ENCODE measurements at places on chromosomes 5 and 9.

GRCh38 chr9:133119846-133120500, 1.1 kb downstream of the RALGDS start:
- no peak for DNase-seq

DNA sequence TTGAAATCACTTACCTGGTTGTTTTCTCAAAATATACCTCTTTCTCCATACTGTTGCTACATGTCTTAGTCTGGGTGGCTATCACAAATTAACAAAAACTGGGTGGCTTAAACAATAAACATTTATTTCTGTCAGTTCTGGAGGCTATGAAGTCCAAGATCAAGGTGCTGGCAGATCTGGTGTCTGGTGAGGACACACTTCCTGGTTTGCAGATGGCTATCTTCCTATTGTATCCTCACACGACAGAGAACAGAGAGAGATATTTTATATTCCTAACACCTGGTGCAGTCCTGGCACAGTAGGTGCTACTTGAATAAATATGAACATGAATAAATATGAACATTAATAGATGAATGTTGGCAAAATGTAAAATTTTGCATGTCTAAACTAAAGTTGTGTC, 164.3 kb upstream of the ACOT12 start:
- no peak for DNase-seq

DNA sequence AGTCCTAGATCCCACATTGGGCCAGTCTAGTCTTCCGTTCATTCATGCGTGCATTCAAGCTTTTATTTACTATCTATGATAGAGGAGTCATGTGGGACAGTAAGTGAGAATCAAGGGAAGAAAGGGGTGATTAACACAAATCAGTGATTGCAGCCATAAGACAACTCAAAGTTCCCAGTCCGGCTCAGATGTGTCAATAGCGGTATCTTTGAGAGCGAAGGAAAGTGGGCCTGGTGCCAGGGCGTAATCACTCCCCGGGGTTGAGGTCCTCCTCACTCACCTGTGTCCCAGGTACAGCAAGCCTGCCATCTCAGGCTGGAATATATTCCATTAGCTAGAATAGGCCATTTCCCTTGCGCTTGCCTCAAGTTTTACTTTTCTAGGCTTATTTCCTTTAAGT, 196.3 kb downstream of the ATP10B start:
- DNase-seq: no peak

DNA sequence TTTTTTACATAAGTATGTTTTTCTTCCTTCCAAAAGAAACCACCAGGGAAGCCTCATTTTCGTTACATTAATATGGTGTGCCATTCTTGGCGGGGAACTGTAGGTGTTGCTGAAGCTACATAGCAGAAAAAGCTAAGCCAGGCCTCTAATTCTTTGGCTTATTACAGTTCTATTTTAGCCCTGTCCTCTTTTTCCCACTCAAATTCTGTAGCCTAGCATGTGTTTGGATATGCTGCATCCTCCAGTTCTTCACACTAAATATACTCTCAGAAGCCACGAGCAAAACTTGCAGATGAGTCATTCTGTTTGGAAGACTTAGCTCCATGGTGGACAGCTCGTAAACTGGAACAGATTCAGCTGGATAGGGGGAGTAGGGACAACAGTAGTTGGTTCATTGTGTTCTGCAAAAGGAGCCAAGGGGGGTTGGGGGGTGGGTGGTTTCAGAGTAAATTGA, 369.4 kb downstream of the TMEM161B start:
- DNase-seq: no peak

- no peak for DNase-seq
These were observed 425.3 kb upstream of the CLINT1 start for GRCh38 chr5:158284242-158284641.

GRCh38 chr5:175250426-175250825, 193.6 kb downstream of the DRD1 start:
- no peak for DNase-seq

- DNase-seq: no peak
These were observed 95.7 kb downstream of the LPAR1 start for GRCh38 chr9:110942522-110942921.

GRCh38 chr9:74083681-74084433, 413.3 kb upstream of the RORB start:
- DNase-seq: no peak

DNA sequence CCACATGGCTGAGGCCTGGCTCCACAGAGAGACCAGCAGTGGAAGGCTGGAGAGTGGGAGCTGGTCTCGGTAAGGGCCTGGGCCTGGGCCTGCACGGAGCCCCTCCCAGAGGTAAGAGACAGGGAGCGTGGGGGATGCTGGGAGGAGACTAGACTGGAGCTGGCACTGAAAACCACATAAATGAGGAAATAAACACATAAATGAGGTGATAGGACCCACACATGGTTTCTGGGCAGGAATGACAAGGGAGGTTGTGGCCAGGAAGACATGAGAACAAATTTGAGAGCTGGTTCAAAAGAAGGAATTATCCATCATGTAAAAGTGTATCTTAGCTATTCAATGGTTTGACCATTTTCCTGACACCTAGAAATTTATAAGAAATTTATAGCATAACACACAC, 451.7 kb upstream of the DAP start:
- DNase-seq: no peak

- no peak for DNase-seq
These were observed 51.2 kb upstream of the TCF7 start for GRCh38 chr5:134063188-134063820.

GRCh38 chr5:16899171-16899570, 36.9 kb downstream of the MYO10 start:
- DNase-seq: no peak

- no peak for DNase-seq
These were observed 316.1 kb downstream of the DMRT2 start for GRCh38 chr9:1366276-1366675.

- no peak for DNase-seq
These were observed 85.7 kb upstream of the SGCD start for GRCh38 chr5:156241266-156241665.

DNA sequence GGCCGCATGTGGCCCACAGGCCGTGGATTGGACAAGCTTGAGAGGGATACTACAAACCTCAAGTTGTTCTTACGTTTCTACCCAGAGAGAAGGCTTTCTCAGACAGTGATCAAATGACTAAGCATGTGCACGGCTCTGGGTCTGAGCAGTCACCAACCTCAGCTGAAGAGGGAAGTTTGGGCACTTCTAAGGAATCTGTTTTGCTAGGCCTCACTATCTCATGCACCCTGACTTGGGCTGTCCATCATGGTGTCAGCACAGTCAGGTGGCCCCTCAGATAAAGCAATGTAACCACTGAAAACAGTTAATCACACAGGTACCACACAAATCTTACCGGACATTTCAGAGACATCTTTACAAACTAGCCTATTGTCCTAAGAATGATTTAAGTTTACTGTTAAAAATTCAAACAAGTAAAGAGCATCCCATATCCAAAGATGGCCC, 24.6 kb downstream of the CSF2 start:
- no peak for DNase-seq

DNA sequence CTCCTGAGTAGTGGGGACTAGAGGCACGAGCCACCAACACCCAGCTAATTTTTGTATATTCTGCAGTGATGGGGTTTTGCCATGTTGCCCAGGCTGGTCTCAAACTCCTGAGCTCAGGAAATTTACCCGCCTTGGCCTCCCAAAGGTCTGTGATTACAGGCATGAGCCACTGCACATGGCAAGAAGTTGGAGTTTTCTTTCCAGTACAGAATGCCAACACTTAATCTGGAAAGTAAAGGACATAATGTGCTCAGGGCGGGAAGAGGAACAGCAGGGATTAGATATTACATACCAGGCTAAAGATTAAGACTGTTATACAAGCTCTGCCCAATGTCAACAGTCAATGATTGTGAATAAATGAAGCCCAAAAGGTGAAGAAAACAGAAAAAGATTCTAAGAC, 47.2 kb upstream of the AGXT2 start:
- no peak for DNase-seq

DNA sequence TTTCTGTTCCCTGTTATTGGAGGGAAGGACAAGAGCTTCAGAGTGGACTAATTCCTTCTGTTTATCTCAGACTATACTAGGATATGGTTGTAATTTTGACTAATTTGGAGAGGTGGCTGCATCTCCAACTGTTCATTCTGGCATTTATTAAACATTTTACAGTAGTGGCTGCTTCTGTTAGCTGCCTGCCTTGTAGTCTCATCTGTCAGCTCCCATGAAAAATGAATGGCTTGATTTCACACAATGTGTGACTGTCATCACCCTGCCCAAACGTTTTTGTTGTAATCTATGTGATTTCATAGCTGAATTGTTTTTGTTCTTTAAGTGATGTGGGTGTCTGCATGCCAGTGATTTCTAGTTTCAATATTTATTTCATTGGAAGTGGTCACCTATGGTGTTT, 459.4 kb upstream of the PTPRD start:
- DNase-seq: no peak

- no peak for DNase-seq
These were observed 50.2 kb upstream of the ZBTB43 start for GRCh38 chr9:126754436-126755316.

- no peak for DNase-seq
These were observed 58.2 kb upstream of the PRR16 start for GRCh38 chr5:120405923-120406322.

- no peak for DNase-seq
These were observed 17.4 kb upstream of the ADRB2 start for GRCh38 chr5:148808864-148809642.

- no peak for DNase-seq
These were observed 12.2 kb downstream of the KLF9 start for GRCh38 chr9:70402213-70402612.

- DNase-seq: no peak
These were observed 13.5 kb downstream of the BTNL9 start for GRCh38 chr5:181053488-181054121.

GRCh38 chr9:18672706-18673105, 198.8 kb downstream of the ADAMTSL1 start:
- no peak for DNase-seq

- DNase-seq: no peak
These were observed 258.0 kb downstream of the NSG2 start for GRCh38 chr5:174303437-174304045.

- DNase-seq: no peak
These were observed 5.0 kb downstream of the P4HA2 start for GRCh38 chr5:132222649-132223038.

Measured in GOT3 (cell line).